GM12891 (cell line): ENCODE measurements at places on chromosomes 12 and 14.

- no peak for DNase-seq
Observed at GRCh38 chr14:83664389-83664788, 1865.6 kb upstream of the FLRT2 start.

- DNase-seq, result no peak
Observed at GRCh38 chr14:52080158-52080800, 11.4 kb upstream of the NID2 start.

DNA sequence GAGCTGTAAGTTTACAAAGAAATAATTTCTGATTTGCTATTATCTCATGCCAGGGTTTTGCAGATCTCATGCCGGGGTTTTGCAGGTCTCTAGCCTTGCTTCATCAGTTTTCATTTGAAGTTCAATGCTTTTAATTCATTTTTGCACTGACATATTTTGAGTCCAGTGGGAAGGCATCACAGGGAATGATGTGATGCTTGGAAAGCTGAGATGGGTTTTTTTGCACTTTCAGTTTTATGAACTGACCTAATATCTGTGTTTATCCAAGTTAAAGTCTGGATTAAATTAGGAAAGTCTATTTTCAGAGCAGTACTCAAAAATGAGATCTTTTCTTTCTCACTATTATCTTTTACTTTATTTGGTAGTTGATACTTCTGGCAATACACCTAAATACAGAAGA is 23.6 kb upstream of the REP15 start:
- DNase-seq, result no peak

DNA sequence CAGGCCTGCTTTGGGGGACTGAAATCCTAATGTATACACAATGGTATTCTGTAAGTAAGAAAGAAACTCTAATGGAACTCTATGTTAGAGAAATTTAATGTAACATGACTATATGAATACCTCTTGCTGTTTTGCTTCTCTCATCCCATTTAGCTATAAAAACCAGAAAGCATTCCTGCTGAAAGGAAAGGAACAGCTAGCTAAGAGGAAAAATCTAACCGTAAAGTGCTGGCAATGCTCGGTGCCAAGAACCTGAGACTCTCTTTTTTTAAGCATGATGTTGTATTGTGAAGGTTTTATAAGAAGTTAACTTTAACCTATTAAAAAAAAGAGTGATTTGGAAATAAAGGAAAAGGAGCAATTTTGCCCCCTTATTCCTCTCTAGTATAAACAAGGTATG is 75.6 kb upstream of the DACT1 start:
- DNase-seq, result no peak

DNA sequence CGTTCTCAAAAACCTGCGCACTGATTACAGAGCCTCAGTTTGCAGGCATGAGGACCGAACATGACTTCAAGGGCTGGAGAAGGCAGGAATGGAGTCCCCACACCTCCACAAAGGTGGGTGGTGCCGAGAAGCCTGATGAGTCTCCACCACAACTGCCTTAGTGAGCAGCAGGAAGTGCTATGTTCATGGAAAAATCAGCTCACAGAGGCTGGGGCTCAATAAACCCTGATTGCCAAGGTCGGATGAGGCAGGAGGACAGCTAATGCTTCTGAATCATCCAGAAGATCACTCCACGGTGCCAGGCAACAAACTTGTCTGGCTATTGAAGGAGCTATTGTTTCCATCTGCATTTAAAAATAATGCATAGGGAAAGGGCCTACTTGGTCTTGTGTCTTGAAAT is 31.1 kb downstream of the APPL2 start:
- no peak for DNase-seq

- DNase-seq, result no peak
Observed at GRCh38 chr12:86249851-86250250, 6.3 kb downstream of the MGAT4C start.

DNA sequence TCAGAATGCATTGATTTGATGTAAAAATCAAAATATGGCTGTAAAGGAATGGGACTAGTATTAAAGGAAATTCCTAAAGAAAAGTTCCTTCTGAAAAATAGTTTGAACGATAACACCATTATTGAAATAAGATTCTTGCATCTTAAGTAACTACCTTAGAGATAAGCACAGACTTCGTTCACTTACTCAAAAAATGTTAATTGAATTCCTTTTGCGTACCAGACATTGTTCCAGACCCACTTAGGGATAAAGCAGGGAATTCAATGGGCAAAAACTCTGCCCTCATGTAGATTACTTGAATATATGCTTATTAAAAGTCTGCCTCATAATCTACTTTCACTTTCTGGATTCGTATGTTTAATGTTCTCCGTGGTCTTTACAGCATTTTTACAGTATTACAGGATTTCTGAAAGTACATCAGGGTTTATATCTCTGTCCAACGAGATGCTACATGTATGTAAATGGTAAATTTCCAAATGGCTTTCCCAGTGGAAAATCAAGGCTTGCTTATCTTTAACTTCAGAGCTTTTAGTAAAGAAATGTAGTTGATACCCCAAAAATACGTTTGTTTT is 213.7 kb downstream of the GXYLT1 start:
- no peak for DNase-seq

GRCh38 chr12:91009319-91009950 is 4.7 kb upstream of the EPYC start:
- no peak for DNase-seq

- no peak for DNase-seq
Observed at GRCh38 chr14:34013721-34014060, 62.8 kb upstream of the EGLN3 start.

DNA sequence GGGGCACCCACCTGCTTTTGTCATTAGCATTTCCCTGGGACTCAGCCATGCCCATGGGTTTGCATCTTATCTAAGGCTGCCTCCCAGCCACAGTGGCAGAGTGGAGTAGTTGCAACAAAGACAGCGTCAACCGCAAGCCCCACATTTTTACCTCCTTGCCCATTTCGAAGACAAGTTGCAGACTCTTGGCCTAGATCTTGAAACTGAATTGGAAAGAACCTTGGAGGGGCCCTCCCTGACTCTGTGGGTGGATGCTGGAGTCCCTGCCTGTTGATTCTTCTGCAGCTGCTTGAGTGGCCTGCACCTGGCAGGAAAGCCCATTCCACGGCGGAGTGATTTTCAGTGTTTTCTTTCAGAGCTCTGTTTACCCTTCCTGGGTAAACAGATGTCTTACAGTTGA is 309.0 kb downstream of the VRK1 start:
- DNase-seq, result no peak

DNA sequence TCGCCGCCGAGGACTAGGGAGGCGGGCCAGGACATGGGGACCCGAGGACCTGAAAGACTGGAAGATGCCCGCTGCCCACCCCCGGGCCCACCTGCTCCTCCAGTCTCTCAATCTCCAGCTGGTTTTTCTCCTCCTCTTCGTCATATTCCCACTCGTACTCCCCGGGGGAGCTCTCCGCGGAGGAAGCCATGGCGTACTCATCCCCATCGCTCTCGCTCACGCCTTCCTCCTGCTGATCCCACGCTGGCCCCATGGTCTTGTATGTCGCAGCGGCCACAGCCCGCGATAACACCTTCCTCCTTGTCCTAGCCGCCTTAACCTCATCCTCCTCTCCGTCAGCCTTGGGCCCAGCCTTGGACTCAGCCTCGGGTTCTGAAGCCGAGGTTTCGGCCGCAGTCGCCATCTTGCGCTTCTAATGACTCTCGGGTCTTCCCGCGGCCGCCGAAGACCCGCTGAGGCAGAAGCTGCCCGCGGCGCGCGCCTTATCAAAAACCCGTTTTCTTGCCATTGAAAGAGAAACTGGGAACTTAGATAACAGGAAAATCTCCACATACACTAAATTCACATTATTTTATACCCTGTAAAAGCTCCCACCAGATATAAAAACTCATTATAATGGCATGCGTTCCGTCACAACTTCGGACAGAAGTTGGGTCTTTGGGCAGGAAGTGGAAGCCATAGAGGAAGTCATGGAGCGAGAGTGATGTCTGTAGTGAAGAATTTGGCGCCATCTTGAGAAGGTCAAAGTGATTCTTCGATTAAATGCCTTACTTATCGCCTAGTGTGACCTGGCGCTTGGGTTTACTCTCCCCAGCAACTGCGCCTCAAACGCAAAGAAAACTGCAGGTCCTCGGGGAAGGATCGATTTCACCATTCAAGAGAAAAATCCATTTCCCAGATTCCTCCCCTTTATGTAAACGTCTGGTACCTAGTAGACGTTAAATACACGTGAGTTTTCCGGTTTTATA is at the start of gene SART3:
TSS of gene SART3 (minus strand) at position 422 of the 968 bp plus-strand sequence. CDS start at position 403, 19 bp downstream.
- peak; percentile 66 for DNase-seq

- no peak for DNase-seq
Observed at GRCh38 chr14:38837343-38838048, 265.5 kb downstream of the SEC23A start.

DNA sequence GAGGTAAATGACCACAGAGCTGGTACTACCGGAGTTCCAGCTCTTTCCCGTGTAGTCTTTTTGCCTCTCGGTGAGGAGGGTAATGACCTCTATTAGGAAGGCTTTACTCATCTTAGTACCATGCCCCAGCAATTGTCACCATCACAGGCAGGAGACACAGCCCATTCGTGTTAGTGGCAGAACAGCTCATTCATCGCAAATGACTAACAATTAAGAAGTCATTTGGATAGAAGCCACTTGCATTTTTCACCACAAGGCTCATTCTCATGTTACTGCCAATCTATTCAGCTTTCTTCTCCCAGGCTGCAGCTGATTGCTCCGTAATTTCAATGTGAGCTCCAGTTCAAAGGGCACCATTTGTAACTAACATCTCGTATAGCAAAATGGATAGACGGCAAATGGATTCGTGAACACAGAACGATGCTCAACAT is 718.8 kb upstream of the TMEM132C start:
- DNase-seq, result no peak

DNA sequence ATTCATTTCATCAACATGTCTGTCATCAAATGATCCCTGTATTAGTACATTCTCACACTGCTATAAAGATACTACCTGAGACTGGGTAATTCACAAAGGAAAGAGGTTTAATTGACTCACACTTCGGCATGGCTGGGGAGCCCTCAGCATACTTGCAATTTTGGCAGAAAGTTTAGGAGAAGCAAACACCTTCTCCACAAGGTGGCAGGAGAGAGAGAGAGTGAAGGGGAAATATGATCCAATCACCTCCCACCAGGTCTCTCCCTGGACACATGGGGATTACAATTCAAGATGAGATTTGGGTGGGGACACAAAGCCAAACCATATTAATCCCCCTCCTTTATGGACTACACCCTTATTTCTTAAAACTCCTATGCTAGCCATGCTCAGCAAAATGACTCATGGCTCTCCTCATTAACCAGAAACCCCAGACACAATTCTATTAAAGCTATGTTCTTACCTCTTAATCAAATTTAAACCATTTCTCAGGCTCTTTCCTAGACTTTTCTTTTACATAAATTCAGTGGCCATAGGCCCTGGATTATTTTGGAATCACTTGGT is 932.3 kb downstream of the FLRT2 start:
- no peak for DNase-seq

- DNase-seq, result no peak
Observed at GRCh38 chr12:116426391-116427136, 132.6 kb upstream of the MAP1LC3B2 start.

- no peak for DNase-seq
Observed at GRCh38 chr12:25319233-25319984, 68.7 kb upstream of the KRAS start.

DNA sequence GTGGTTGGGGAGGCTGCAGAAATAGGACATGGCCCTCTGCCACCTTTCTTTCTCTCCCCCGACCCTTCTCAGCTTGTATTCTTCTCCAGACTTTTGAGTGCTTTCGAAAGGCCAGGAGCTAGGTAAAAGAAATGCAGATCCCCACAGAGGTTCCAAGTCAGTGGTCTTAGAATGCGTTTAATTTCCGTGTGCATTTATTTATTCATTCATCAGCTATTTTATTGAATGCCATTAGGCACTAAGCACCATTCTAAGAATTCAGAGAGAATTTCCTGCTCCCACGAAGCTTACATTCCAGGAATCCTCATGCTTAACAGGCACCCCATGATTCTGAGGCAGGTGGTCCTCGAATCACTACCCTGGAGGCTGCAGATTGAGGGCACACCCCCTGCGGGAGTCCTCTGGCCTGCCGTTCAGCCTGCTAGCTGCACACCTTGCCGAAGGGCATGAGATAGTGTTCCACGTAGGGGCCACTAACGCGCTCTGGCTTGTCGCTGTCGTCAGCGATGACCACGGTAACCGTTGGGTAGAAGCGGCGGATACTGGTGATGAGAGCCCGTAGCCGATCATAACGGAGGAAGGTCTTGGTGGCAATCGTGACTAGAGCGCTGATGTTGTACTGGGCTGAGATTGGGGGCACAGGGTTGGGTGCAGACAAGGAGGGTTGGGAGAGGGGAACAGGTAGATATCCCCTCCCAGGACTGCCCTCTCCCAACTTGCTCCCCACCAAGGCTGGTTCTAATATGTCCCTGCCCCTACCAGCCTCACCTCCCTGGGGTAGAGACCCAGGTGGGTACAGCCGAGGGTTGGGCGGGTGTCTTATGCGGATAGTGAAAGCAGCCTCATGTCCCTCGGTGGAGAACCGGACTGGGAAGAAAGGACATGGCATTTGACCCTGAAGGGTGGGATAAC is 4.5 kb downstream of the B4GALNT1 start:
- no peak for DNase-seq

- DNase-seq, result no peak
Observed at GRCh38 chr14:72978856-72979255, 48.0 kb downstream of the ZFYVE1 start.

DNA sequence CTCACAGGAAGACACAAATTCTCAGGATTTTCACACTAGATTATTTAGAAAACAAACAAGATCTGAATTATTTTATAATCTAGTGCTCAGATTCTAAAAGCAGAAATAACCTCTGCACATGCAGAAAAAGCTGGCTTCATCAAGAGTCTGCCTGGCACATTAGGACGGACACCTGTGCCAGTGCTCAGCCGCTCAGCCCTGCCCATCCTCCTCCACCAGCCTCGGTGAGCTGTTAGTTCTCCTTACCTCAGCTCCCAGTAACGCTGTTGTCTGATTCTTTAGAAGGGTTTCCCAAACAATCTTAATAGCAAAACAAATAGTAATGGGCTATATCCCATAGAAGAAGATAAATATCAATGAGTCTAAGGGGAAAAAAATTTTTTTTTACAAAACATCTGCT is 27.7 kb downstream of the DUSP16 start:
- DNase-seq, result no peak

- no peak for DNase-seq
Observed at GRCh38 chr14:47785058-47785457, 109.7 kb upstream of the MDGA2 start.

DNA sequence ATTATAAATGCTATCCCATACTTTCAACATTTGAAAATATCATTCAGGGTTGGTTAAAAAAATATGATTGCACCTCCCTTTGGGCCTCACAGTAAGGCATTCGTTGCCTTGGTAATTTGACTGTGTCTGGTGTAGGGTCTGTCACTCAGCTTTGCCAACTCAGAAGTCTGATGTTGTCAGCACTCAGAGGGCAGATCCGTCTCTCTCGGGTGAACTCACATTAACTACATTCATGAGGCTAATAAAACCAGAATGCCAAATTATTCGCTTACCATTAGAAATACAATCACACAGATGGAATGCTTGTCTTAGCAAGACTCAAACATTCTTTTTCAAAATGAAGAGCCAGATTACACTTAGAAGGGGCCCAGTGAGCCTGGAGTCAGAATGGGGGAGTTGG is 53.0 kb downstream of the NPAS3 start:
- no peak for DNase-seq

GRCh38 chr14:55929136-55929535 is 189.1 kb upstream of the PELI2 start:
- no peak for DNase-seq
